ENCODE measurements at places on chromosomes 6 and 20.

- no peak for DNase-seq
Measured at GRCh38 chr6:162363757-162364156, 363.8 kb downstream of the PRKN start.

DNA sequence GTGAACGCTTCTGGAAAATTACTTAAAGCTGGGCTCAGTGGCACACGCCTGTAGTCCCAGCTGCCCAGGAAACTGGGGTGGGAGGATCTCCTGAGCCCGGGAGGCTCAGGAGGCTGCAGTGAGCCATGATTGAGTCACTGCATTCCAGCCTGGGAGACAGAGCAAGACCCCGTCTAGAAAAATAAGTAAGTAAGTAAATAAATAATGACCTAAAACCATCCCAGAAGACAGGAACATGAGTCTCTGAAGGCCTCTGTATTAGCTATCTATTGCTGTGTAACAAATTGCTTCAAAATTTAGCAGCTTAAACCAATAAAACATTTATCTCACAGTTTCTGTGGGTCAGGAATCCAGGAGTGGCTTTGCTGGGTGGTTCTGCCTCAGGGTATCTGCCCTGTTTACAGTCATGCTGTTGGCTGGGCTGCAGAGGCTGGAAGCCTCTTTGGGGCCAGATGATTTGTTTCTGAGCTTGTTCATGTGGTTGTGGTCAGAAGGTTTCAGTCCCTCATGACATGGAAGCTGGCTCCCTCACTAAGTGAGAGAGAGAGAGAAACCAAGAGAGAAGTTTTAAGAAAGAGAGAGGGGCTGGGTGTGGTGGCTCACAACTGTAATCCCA, 48.4 kb upstream of the NCOA3 start:
- no peak for DNase-seq

- no peak for DNase-seq
Measured at GRCh38 chr20:6884114-6884513, 116.6 kb downstream of the BMP2 start.

GRCh38 chr20:54984104-54984448, 508.7 kb downstream of the DOK5 start:
- no peak for DNase-seq

DNA sequence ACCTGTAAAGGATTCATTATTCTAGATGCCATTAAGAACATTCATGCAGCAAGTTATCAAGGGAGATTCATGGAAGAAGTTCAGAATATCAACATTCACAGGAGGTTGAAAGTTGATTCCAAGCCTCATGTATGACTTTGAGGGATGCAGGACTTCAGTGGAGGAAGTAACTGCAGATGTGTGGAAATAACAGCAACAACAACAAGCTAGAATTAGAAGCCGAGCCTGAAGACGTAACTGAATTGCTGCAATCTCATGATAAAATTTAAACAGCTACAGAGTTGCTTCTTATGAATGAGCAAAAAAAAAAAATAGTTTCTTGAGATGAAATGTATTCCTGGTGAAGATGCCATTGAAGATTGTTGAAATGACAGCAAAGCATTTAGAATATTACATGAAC, 73.3 kb upstream of the NXT1 start:
- no peak for DNase-seq

- DNase-seq = no peak
Measured at GRCh38 chr6:28215425-28215824, 9.7 kb upstream of the ZSCAN9 start.

- DNase-seq = no peak
Measured at GRCh38 chr6:138680085-138680484, 93.5 kb upstream of the CCDC28A start.

- no peak for DNase-seq
Measured at GRCh38 chr20:37298190-37298939, 8.9 kb downstream of the MANBAL start.

DNA sequence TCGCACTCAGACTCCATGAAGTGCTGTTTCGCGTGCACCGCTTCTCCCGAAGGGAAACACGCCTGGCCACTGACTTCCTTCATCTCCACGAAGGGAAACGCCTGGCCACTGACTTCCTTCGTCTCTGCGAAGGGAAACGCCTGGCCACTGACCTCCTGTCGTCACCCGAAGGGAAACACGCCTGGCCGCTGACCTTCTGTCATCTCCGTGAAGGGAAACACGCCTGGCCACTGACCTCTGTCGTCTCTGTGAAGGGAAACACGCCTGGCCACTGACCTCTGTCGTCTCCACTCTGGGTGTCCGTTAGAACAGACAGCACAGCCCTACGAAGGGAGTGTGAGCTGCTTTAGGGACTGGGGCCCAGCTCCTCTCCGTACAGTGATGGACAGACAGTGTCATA, 17.1 kb upstream of the ADRM1 start:
- DNase-seq = no peak

- DNase-seq = no peak
Measured at GRCh38 chr6:25316626-25317025, 37.5 kb downstream of the CARMIL1 start.

DNA sequence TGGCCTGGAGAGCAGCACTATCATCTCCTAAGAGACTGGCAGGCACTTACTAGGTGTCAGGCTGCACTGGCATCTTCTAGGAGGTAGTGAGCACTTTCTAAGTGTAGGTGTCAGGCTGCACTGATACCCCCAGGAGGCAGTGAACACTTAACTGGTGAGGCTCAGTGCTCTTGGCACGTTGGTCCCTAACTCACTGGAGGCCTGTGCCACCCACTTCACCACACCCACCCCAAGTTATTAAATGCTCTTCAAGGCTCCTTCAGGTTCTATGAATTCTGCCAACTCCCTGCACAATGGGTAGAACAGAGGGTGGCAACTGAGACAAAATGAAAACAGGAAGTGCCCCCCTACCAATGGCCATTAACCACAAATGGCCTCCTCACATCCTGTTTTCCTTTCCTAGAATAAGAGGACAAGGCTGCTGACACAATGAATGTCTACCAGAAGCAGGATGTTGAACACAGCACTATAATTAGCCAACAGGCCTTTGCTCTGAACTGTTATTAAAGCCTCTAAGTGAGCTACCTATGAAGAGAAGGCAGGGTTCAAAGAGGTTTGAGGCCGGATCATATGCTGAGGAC, 29.4 kb downstream of the NCOA5 start:
- DNase-seq = no peak

- no peak for DNase-seq
Measured at GRCh38 chr6:37653229-37653628, 44.5 kb downstream of the MDGA1 start.

DNA sequence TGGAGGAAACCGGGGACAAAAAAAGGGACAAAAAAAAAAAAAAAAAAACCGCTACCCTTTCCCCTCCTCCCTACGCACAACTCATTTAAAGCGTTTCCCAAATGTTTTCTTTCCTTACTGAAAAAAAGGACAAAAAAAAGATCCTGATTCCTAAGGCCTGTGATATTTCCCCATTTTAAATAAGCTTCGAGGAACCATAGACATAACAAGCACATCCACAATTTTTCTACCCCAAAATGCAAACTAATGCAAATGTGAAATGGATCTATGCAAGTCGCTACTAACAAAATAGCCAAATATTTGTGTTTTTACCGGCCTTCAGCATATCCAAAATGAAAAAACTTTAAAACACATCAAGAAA, 1.4 kb upstream of the ZNF217 start:
- DNase-seq = no peak

DNA sequence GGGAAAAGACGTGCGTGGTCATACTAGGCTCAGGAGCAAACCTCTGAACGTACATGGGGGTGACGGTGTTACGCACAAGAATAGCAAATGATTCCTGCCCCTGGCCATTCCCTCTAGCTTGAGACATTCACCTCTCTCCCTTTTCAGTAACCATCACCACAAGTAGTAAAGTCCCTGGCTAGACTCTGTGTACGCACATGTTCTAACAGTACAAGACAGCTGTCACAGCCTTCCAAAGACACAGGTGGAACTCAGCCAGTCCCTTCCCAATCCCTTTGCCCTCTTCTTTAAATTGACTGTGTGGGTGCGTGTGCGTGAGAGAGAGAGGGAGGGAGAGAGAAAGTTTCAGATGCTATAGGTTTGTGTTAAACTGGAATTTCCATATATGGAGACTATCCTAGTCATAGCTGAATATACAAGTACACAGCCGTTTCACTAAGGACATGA, 67.3 kb downstream of the LY86 start:
- no peak for DNase-seq

DNA sequence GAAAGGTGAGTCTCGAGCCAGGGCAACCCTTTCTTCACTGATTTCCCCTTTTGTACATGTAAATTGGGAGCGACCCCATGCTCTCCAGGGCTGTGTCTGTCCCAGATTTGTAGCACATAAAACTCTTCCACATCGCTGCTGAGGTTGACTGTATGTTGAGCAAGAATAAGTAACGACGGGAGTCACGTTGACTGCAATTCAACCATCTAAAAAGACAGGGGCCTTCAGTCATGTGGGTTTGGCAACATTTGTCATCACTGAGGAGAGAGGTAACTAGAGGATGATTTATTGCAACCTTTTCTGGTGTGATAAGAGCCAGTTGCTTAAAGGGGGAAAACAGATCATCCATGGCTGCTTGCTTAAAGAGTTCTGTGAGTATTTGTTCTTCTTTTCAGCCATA, 159.4 kb upstream of the SULF2 start:
- DNase-seq = no peak

DNA sequence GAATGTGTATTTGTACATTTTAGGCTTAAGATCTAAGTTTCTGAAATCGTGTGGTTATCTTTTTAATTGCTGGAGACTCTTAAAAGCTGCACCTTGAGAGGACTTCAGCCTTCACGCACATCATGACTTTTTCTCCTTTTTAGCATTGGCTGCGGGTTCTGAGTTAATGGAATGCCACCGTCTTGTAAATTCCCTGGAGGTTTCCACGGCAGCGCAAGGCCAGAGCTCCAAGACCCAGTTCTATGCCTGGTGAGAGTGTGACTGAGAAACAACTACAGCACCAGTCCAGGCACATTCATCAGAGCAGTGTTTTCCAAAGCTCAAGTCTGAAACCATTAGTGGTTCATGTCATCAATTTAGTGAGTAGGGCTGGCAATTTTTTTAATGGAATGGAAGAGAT, 23.0 kb downstream of the PRR18 start:
- DNase-seq = no peak

- no peak for DNase-seq
Measured at GRCh38 chr6:7719364-7719850, 6.5 kb upstream of the BMP6 start.

DNA sequence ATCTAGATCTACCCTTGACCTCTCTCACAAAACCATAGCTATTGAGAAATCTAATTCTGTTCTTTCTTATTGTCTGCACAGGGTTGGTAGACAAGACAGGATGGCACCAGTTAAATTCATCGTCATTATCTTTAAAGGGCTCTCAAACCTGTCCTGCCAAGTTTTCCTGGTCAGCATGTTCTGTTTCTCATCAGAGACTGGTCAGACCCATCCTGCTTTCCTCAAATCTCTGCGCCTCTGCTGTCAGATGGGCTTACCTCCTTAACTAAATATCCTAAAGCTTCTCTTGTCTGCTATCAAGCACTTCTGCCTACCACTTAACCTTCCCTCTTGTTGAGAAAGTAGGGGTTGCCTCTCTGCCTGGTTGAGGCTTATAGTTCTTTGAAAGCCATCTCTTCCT, 125.2 kb downstream of the MYO6 start:
- DNase-seq = no peak

DNA sequence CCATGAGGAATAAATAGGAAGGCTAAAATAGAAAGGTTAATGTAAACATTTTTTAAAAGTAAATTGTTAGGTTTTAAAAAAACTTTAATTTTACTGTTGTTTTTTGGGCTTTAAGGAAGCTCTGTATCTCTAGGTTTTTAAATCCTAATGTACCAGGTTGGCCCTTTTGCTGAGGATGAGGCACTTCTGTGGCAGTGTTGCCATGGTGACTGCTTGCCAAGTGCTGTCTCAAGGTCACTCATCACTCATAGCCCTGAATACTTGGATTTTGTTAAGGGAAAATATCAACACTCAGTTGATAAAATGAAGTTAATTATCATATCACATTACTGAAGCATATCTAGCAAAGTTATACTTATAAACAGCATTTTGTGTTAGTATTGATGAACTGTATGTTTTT, 50.2 kb downstream of the NCOA3 start:
- no peak for DNase-seq

DNA sequence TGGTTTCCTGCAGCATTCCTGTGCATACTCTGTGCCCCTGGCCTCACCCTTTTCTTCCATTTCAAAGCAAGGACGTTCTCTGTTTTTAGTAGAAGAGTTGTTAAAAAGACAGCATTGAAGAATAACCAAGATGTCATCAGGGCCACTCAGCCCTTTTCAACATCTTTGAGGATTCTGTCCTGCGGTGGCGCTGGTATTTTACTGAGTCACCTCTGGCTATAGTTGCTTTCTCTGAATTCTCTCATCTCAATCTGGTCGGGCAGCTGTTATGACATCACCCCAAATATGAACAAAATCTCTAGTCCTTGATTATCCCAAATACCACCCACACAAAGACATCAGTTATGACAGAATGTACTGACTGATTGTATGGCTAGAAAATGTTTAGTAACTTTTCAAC, 204.2 kb downstream of the GRIK2 start:
- no peak for DNase-seq

- no peak for DNase-seq
Measured at GRCh38 chr6:98946266-98946878, 1.4 kb downstream of the FBXL4 start.

GRCh38 chr6:166456395-166457156, 73.8 kb upstream of the MPC1 start:
- no peak for DNase-seq

- DNase-seq = no peak
Measured at GRCh38 chr6:160135907-160136655, 14.5 kb downstream of the SLC22A1 start.

GRCh38 chr20:31717478-31718201, 5.0 kb downstream of the BCL2L1 start:
- DNase-seq = no peak

DNA sequence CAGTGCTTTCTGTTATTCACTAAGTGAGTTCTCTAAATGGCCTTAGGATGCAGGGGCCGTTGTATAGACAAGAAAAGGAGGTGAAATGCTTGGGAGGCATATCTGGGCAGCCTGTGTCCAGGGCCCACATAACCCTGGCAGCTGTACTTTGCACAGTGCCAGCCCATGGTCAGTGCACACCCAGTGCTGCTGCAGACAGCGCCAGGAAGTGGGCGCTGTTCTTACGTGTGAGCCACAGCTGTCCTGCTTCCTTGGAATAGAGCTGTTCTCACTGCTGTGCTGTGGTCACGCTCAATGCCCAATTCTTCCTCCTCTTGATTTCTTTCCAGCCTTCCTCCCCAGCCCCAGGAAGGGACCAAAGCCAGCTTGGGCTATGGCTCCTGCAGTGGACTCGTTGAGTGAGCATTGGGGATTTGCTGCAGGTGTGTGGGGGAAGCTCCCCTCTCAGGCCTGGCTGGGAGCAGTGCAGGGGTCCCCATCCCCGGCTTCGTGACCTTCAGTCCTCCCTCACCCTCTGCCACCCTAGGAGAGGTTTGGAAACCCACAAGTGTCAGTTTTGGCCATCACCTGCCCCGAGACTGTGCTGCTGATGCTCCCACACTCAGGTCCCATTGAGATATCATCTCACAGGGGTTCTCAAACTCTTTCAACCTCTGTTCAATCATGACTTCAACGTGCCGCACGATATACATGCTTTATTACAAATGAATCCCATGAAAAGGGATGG, 246.8 kb upstream of the EXOC2 start:
- DNase-seq = no peak

- DNase-seq = no peak
Measured at GRCh38 chr6:13653296-13653695, 38.2 kb downstream of the NOL7 start.
